ENCODE measurements at places on chromosomes 7 and 10.

DNA sequence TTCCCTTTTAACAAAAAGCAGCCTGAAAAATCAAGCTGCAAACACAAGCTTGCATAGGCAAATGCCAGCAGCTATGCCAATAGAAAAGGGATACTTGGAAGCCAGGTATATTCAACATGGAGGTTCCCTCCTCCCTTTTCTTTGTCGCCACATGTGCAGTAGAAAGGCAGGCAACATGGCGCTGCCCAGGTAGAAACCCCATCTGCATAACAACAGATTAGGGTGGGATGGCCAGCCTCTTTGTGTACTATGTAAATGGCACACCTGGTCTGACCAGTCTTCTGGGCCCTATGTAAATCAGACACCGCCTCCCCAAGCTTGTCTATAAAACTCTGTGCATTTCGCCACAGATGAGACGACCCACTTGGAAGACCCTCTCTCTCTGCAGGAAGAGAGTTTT, 58.1 kb downstream of the CCDC3 start:
- DNase-seq = no peak

DNA sequence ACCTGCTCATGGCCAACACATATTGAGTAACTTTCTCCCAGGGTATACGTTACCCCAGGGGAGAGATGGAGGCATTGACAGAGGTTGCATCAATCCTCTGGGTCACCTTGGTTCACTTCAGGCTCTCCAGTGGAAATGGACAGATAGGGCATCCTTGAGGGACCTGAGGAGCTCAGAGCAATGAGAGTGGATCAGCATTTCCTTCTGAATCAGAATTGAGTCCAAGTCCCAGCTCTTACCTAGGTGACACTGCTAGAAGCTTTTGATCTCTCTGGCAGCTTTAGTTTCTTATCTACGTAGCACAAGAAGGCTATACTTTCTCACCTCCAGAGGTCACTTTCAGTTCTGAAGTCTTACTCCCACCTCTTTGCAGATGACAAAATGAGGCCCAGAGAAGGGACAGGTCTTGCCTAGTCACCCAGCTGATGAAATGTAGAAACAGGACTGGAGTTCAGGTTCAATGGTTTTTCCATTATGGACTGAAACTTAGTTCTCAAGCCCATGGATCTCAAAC, 35.2 kb downstream of the PANK1 start:
- DNase-seq = no peak

- DNase-seq = no peak
These were observed 61.0 kb downstream of the ARHGAP12 start for GRCh38 chr10:31867646-31868045.

DNA sequence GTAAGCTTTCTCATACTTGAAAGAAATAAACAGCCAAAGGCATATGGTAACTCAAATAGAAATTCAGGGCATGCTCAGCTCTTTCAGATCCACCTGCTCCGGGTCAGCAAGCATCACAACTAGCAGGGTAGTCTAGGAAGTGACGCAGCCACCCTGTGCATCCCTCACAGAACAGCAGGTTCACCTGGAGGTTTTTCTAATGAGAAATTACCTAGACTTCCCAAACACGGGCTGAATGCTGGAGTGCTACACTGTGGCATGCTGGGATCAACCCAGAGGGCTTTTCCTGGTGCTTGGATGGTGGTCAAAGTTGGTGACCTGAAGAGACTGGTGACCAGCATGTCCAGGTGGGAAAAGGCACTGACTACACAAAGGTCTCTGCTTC, 66.8 kb upstream of the DNAJB6 start:
- DNase-seq = no peak

DNA sequence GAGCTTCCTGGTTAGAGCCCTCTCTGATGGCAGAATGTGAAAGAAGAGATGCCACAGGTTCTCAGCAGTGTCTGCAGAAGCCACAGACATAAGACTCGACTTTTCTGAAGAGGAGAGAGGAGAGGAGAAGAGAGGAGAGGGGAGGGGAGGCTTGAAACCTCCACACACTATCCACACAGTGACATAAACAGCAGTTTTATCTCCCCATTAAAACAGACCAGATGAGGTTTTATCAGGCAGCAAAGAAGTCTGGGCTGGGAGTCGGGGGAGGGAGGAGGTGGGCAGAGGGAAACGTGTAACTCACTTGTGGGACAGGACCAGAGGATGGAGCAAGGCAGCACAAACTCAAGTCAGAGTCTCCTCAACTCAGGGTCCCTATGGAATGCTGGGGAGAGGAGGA, 76.5 kb downstream of the XPNPEP1 start:
- DNase-seq = no peak

DNA sequence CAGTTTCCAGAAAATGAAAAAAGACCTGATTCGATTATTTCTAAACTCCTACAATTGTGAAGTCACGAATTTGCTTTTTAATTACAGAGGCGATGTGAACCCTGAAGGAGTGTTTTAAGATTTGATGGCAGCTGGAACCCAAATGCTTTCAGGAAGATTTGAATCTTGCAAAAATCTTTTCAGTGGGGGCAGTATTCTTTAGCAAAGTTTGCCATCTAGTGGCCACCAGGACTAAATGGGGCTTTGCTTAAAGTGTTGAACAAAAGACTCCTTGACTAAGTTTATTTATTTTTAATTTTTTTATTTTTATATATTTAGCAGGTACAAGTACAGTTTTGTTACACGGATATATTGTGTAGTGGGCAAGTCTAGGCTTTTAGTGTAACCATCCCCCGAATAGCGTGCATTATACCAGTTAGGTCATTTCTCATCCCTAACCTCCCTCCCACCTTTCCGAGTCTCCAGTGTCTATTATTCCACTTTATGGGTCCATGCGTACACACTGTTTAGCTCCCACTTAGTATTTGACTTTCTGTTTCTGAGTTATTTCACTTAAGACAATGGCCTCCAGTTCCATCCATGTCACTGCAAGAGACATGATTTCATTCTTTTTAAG, 98.8 kb downstream of the CACNB2 start:
- DNase-seq = peak; percentile 7

- DNase-seq = no peak
These were observed 268.7 kb downstream of the ZEB1 start for GRCh38 chr10:31587691-31588090.

DNA sequence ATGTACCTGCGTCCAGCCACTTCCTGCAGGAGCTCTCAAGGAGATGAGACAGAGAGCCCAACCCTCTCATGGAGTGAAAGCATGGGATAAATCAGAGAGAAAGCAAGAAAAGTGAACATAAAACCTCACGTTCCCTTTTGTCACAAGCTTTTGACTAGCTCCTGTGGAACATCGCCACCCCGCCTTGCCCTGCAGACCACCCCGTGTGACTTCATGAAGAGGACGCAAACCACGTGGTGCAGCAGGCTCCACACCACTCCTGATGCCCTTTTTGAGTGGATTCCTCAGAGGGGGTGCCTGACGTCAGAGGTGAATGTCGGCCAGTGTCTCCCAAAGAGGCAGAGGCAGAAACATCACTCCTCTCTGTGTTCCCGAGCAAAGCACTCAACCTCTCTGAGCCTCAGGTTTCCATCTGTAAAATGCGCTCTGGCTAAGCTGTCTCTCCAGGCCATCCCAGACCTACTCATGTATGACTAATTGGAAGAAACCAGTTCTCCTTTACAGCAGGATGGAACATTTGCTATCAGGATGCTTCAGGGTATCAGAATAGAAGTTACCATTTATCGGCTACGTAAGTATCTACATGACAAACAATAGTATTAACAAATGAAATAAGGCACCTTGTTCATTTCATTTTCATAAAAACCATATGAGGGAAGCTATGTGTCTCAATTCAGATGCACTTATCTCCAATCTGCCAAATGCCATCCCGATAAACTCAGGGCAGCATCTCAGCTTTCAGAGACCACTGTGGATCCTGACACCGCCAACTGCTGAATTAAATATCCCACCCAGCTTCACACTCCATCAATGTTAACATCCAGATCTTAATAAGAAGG, 5.3 kb downstream of the ZNF488 start:
- no peak for DNase-seq

GRCh38 chr7:91570560-91570959, 306.3 kb downstream of the FZD1 start:
- no peak for DNase-seq

DNA sequence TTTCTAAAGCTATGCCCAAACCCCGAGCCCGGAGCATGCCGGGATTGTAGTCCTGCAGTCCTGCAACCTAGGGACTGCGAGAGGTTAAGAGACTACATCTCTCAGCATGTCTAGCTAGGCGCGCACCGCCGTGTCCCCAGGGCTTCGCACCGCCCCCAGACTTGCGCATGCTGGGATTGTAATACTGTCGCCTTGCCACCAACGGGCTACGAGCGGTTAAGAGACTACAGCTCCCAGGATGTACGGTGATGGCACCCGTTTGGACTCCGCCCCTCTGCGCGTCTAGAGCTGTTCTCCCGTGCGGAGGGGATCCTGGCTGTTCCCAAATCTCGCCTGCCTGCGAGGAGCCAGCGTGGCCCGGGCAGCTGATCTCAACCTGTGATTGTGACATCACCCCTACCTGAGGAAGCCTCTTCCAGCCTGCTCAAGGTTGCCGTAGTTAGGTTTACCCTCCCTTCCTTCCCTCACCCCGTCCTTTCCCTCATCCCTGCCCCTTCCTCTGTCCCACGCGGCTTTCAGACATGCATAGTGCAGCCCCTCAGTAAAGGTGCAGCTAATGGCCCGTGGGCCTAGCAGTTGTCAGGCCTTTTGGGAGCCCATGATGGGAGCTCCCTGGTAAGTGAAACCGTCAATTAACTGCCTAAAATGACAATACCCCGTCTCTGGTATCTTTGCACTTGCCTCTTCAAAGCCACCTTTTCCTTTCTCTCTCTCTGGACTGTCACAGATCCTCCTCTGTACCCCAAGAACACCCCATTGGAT, 6.3 kb upstream of the ZNF736 start:
- no peak for DNase-seq

GRCh38 chr10:102613785-102614184, 30.5 kb upstream of the TRIM8 start:
- no peak for DNase-seq

DNA sequence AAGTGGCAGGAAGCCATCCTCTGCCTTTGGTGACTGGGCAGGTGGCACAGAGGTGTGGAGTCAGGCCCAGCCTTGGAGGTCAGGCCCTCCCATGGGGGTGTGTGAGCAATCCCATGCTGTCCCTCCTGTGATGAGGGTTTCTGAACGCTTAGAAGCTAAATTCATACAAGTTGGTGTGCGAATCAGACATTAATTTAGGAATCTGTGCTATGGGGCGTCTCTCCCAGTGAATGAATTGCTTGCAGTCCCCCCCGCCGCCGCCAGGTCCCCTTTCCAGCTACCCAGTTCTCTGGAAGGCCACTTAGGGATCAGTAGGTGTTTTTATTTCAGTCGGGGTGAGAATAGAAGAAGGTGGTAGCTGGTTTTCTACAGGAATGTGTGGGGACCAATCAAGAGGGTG, 37.5 kb downstream of the LRRC18 start:
- DNase-seq = no peak

GRCh38 chr10:88385601-88386203, 197.4 kb downstream of the RNLS start:
- no peak for DNase-seq
